CD4-positive, alpha-beta memory T cell (primary cell): ENCODE measurements at places on chromosomes 7 and 10. TPM values are rescaled to one million over a fixed set of nuclear protein-coding genes. Genes with fewer than 3 reads are reported as not detected.

GRCh38 chr10:69835875-69836730 lies 34.4 kb downstream of the COL13A1 start:
- DNase-seq = no peak

NPC1L1 gene
- not detected for polyA plus RNA-seq

DNA sequence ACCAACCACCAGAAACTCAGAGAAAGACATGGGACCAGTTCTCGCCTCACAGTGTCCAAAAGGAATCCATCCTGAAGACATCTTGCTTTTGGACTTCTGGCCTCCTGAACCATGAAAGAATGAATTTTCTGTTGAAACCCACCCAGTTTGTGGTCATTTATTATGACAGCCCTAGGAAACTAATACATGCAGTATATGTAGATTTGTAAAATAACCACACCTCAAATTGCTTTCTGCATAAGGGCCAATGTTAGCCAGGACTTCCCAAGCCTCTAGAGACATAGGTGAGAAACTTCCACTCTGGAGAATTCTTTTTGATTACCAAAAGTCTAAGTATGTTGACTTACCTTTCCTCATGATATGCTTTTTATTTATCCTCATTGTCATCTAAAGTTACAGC lies 210.5 kb upstream of the SP4 start:
- DNase-seq = no peak

DNA sequence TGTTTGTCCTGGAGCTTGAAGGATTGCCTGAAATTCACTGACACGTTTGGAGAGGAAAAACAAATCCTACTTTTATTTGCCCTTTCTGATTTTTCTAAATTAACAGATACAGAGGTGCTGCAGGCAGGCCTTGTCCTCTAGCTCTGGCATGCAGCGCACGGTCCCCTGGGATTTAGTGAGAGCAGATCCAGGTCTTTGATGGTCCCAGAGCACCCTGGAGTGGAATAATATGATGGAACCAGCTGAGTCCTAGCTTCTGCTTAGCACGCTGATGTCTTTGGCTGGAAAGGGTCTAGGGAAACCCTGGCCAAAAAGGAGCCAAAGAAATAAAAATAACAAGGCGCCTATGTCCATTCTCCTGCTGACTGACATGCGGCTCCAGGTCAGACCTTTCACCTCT lies 40.5 kb downstream of the C10orf120 start:
- DNase-seq = no peak

DHTKD1 gene
- polyA plus RNA-seq = 9.0 TPM

GRCh38 chr7:96794063-96794462 lies 84.4 kb upstream of the SEM1 start:
- DNase-seq = no peak

DNA sequence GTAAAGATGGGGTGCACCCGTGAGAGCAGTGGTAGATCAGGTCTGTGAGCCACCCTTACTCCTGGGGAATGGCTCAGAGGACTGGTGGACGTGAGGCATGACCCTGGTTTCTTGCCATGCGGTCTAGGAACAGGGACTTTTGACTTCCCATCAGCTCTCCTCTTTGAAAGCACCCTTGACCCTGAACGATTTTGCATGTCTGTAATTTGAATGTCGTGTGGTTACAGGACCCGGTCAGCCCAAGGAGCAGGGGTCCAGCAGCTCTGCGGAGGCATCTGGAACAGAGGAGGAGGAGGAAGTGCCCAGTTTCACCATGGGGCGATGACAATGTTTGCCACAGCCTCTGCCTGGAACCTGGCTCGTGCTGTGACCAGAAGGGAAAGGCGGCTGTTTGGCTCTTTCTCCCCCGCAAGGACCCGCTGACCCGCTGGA lies 8.6 kb upstream of the ORAI2 start:
- DNase-seq = no peak

SLC26A5 gene
- not detected for polyA plus RNA-seq

- DNase-seq = no peak
These were observed 205.8 kb upstream of the HDAC9 start for GRCh38 chr7:18289788-18290187.

GRCh38 chr10:91700273-91700672 lies 67.4 kb upstream of the PPP1R3C start:
- no peak for DNase-seq

OIT3 gene
- not detected for polyA plus RNA-seq

GRCh38 chr7:47422611-47423010 lies 159.3 kb downstream of the TNS3 start:
- DNase-seq = no peak

ZNF32 gene
- polyA plus RNA-seq = 76.9 TPM

GRCh38 chr10:96417441-96417840 lies 58.6 kb upstream of the OPALIN start:
- no peak for DNase-seq

PCLO gene
- polyA plus RNA-seq = not detected

DNA sequence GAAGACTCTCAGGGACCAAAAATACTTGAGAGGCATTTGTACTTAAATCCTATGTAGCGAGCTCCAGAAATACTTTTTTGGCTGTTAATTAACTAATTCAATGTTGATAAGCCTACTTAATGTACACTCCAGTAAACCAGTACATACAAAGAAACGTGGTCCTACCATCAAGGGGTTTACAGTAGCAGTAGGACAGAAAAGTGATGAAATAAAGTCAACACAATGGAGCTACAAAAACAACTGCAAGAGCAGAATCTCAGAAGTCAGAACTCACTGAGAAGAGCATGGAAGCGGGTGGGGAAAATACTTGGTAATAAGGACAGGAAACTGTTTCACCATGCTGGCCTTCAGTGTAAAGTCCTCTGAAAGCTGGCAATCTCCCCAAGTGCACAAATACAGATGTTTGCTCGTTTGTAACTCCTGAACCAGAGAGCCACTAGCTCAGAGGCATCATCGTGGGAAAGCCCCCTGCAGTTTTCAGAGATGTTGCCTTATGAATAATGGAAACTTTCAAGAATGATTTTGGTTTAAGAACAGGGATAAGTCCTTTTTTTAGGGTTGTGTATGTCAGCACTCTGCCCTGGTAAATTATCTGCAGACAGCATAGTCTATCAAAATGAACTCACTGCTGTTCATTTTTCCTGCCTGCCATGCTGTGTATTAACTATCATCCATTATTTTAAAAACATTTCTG lies 233.2 kb downstream of the SORCS1 start:
- DNase-seq = no peak

RADIL gene
- not detected for polyA plus RNA-seq

DNA sequence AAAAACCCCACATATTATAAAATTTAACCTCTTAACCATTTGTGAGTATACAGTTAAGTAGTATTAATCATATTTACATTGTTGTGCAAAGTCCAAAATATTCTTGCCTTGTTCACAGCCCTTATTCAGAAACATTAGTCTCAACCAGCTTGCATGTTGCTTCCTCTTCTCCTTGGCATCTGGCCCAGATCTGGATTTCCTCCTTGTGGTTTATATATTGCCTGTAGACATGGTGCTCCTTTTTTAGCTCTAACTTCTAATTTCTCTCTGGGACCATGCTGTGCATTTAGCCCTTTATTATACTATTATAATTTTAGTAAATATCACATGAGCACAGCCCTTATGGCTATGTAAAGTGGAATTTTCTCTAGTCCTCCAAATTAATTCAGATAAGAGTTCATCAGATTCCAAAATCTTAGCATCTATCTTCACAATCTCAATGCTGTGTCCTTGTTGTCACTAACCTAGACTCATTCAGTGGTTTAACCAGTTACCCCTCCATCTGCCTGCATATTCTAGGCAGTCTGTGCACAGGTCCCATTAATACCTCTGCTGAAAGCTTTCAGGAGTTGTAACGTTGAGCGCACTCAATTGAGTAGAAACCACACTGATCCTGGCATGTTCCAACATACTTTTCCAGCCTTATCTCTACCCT lies 7.9 kb downstream of the CPED1 start:
- DNase-seq = peak; percentile 66

DNA sequence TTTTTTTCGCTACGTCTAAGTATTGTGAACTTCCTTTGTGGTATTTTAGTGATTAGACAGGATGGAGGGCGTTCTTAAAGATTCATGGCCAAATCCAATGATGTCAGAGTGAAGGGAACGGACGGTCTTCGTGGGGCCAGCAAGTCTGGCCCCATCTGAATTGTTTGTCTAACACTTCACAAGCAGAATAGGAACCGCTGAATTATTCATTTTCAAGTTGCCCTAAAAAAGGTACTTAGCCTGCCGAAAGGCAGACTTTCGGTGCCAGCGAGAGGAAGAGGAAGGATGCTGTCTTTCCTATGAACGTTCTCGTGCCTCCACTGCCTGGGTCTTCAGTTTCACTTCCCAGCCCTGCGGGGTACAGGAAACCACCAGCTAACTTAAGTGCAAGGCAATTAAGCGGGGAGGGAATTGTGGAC lies 145.7 kb upstream of the SH2B2 start:
- no peak for DNase-seq

GRCh38 chr7:71236230-71237105 lies 104.5 kb downstream of the GALNT17 start:
- no peak for DNase-seq

GRCh38 chr10:98030093-98030821 lies at the start of gene CRTAC1:
Gene CRTAC1 (minus strand): TSS chr10:98030621. CDS start chr10:98030472, 149 bp downstream.
- DNase-seq = no peak

ZNF488 gene
- polyA plus RNA-seq = not detected

CYP2W1 gene
- not detected for polyA plus RNA-seq

- DNase-seq = no peak
These were observed 669 bp downstream of the PI4K2A start for GRCh38 chr10:97640868-97641811.

GRCh38 chr10:33293076-33293475 lies 41.4 kb downstream of the NRP1 start:
- DNase-seq = no peak

DNA sequence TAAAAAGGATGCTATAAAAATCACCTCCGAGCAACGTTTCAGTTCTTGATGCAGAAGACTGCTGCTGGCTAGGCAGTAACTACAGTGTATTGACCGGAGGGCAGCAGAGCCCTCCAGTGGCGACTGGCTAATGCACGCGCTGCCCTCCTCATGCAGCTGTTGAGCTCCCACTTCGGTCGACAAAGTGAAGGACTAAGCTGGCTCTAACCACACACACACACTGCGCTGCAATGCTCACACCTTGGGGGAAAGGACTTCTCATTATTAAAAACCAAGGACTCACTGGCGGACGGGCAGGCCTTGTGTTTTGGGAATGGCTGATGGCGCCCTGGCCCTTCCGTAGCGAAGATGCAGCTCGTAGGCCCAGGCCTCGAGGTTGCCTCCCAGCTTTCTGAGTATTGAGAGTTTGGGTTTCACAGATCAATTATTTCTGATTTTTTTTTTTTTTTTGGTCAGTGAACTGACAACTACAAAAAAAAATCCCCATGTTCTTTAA lies 120.9 kb upstream of the DIP2C start:
- no peak for DNase-seq

SPDYE1 gene
- 0.49 TPM for polyA plus RNA-seq

MYH16 gene
- not detected for polyA plus RNA-seq

GRCh38 chr10:44242091-44242490 lies 142.8 kb downstream of the CXCL12 start:
- no peak for DNase-seq

ZNF804B gene
- not detected for polyA plus RNA-seq

GRCh38 chr10:71029411-71029892 lies 141.1 kb upstream of the PCBD1 start:
- no peak for DNase-seq

- no peak for DNase-seq
These were observed 40.0 kb upstream of the INSIG1 start for GRCh38 chr7:155257482-155258225.

DNA sequence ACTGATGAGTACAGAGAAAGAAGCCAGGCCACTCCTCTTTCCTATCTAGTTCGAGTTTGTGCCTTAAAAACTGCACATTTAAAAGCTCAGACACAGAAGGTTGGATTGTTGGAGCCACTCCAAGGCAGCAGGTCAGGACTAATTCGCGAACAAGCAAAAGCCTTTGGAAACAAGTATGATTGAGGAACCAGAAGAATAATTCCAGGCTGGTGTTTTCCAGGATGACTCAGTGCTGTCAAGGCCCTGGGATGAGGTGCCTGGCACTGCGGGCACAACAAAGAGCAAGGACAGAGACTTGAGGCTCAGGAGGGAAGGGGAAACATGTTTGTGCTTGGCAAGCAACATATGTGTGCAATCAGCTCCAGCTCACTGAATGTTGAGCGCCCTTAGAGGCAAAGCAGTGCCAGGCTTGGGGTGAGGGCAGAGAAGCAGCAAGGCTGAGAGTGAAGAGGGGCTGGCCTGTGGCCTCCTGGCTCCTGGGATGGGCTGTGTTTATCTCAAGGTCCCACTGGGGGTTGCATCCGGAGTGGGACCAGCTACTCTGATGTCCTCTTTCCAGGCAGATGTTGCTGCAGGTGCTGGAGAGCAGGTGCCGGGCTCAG lies 44.1 kb downstream of the VSTM4 start:
- DNase-seq = no peak

DNA sequence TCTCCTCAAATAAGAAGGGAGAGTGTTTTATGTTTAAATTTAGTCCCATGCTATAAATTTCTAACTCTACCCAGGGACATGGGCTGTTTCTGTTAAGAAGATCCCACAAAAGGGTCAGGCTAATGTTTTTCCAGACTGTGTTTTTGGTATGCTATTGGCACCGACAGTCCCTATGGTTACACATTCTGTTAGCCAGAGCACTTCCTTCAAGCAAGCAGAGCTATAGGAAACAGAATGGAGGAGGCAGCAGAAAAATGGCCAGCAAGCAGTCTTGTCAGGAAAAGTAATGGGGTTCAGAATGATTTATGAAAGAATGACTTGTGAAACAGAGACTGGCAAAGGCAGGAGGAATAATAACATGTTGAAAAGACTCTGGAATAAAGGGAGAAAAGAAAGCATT lies 44.8 kb upstream of the PHYHIPL start:
- no peak for DNase-seq

DNA sequence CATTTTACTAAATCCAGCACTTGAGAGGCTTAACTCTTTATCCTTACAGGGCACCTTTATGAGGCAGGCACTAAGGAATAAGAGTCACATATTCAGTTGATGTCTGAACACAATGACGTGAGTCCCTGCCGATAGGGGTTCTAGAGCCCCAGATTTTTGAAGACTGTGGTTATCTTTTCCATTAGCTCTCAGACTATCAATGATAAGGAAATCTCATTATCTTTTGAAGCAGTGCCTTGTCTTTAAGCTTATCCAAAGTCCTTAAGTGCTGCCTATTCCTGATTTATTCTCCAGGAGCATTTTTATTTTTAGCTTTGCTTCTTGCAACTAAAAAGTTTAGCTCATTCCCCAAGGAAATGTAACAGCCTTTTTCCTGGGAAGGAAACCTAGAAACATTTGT lies 444.1 kb upstream of the LRRN3 start:
- DNase-seq = no peak

PHTF2 gene
- polyA plus RNA-seq = 27.1 TPM

SFTPA1 gene
- polyA plus RNA-seq = not detected

FAM25G gene
- not detected for polyA plus RNA-seq
